ENCODE measurements at places on chromosomes 6 and 20.

GRCh38 chr20:20214757-20215275 is 153.1 kb upstream of the INSM1 start:
- DNase-seq = no peak

- no peak for DNase-seq
These were observed 85.1 kb downstream of the NCOA3 start for GRCh38 chr20:47586649-47587294.

DNA sequence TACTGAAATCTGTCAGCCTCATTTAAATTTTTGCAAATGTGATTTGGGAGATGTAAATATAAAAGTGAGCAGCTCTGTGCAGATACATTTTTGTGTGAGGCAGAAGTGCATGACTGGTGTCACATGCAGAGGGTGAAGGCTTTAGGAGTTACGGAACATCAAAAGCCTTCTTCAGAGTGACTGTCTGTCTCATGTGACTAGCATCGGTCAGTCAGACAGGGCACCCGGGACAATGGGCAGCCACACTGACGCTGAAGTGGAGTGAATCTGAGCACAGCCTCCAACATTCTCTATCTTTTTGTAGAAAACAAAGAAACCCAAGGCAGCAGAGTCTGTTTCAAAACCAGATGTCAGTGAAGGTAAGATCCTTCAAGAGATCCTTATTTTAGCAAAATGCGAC is 7.9 kb upstream of the FAM209A start:
- no peak for DNase-seq

DNA sequence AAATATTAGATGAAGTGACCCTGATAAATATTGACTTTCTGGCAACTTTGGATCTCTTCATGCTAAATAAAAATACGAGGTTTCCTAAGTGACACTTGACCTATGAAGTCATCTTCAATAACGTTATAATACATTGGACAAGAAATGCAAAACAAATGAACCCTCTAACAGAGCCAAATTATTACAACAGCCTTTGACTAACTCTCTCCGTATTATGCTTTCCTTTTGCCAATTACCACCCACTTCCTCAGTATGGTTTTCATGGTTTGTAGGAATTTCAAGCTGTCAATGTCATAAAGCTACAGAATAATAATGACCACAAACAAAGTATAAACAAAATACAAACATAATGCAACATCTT is 210.5 kb downstream of the MOXD1 start:
- DNase-seq = no peak

DNA sequence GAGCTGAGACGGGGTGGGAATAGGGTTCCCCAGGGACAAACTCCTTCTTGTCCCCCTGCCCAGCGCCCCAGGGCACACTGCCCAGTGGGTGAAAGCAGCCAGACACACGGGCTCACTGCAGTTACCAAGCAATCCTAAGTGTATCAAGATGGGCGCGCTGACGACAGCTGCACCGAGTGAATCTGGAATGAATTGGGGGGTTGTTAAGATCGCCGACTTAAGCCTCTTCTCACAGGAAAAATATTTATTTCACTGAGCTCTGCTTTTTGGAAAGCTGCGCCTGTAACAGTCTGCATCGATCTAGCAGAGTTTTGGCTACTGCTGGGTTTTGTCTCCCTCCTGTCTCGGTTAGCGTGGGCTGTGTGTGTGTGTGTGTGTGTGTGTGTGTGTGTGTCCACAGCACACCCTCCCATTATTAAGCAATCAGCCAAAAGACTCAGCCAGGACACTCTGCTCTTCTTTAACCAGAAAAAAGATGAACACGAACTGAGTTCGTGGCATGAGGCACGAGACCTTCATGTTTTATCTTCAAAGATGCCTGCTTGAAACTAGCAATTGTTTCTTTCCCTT is 35.9 kb downstream of the RIPOR3 start:
- DNase-seq = no peak

- peak; percentile 96 for DNase-seq
These were observed 40.1 kb downstream of the CYP24A1 start for GRCh38 chr20:54133434-54134427.

DNA sequence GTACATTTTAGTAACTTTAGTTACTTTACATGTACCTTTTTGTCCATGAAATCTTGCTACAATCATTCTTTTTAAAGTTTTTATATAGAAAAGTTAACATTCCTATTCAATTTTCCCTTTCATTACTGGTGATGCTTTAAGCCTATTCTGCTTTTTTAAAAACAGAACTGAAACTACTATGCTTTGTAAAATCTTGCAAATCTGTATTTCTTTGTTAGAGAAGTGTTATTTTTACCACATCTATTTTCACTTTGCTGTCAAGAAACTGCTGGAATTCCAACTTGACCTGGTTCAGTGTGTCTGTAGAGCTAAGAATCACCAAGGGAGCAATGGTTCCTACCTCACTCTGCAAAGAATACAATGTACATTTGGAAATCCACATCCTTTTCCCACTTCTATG is 21.8 kb upstream of the SAMD5 start:
- DNase-seq = no peak

DNA sequence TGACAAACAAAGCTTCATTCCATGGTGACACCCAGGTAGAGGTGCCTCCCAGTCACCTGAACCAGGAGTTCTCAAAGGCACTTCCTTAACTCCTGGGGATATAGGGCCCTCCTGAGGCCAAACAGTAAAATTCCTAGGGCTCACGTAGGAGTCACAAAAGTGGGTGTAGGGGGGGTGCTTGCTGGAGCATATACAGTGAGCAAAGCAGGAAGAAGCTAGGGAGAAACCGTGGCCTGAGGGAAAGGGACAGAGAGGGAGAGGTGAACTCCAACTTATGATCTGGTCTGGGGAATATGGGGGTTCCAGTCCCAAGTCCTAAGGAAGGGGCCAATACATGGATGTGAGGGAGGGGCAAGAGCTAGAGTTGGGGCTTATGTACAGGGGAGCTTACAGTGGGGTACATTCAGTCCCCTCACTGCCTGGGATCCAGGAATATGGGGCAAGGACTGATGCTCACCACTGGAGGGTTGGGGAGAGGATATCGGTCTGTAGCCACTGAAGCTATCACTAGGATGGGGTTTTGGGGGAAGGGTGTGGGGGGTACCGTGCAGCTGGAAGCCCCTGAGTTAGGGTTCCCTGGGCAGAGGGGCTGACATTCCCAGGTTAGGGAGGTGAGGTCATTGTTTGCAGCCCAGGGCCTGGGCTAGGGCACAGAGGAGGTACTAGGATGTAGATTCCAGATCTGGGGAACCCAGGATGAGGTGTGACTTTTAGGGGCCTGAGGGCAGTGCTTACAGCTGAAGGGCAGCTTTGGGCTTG is 950 bp downstream of the PEDS1 start:
- peak; percentile 38 for DNase-seq

GRCh38 chr20:50460608-50461267 is 49.4 kb upstream of the PTPN1 start:
- DNase-seq = peak; percentile 71

DNA sequence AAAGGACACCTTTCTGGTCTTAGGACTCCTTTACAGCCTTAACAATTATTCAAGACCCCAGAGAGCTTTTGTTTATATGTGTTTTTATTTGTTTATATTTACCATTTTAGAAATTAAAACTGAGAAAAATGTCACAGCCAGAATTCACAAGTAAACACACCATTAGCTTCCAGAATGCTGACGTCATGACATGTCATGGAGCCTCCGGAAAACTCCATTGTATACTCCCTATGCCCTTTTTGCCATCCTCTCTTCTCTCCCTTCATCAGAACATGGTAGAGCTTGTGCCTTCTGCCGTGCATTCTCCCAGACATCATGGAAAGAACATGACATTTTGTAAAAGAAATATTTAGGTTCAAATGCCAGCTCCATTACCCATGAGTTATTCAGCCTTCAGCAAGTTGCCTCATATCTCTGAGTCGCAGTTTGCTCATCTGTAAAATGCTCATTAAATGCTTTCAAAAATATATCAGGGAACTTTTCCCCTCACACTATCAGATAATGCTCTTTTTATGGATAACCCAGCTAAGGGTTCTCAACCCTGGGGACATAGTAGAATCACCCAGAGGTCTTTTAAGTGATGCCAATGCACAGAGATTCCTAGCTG is 27.8 kb downstream of the TNFAIP3 start:
- DNase-seq = peak; percentile 39

DNA sequence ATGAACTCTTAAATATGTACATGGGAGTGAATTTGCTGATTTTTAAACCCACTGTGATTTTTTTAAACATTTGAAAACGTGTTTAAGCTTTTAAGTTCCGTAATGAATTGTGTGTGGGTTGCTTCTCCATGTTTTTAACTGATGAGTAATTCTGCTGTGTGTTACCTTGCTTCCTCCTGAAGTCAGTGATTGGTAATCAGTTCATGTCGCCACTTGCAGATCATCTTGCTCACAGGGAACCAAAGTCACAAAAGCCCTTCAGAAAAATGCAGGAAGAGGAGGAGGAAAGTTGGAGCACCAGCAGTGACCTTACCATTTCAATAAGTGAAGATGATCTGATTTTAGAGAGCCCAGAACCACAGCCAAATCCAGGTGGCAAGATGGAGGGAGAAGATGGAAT is 36.7 kb downstream of the KIZ start:
- no peak for DNase-seq

DNA sequence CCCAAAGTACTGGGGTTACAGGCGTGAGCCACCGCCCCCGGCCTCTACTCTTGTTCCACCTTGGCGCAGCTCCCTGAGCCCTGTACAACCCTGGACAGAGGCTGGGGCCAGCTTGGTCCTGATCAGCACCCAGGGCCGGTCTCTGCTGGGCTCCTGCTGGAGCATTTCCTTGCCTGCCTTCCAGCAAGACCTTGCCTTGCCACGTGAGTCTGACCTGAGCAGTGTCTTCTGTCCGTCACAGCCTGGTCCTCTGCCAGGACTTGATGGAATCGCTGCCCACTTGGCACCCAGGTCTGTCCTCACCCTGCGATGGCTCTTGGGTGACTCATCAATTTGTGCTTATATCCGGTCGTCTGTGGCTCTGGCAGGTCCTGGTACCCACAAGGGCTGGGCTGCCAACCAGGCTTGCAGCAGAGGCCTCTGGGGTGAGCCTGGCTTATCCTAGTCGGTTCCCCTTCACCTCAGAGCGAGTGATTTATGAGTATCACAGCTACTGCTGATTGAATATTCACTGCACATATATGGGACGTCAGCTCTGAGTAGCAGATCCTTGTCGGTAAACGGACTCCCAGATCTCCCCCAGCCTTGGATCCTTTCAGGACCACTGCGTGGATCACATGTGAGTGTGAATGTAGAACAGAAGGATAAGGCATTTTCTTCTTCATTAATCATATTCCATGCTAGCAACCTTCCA is 10.1 kb upstream of the SULF2 start:
- peak; percentile 77 for DNase-seq

GRCh38 chr6:108510461-108511319 is 50.0 kb upstream of the FOXO3 start:
- no peak for DNase-seq

DNA sequence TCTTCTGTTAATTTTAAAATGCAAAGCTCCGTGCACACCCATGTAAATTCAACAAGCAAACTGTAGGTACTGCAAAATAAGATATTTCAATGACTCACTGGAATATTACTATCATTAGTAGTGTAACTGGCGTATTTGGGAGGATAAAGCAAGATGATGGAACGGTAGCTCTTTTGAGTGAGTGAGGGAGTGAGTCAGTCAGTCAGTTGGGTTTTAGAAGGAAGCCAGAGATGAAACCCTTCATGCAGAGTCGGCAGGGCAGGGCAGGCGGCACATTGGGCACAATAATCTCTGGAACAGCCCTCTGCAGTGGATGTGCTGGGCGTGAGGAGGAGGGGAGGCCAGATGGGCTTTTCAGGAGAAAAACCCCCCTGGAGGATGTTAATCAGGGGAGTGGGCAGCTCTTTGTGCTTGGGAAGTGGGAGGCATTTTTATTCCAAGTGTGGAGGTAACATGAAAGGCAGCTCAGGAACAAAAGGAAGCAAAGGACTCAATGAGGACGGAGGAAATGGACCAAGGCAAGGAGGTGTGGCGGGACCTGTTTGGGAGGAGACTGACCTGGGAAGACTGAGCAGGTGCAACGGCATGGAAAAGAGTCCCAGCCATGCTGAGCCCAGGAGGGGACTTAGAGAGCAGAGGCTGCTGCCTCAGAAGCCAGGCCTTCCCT is 171.2 kb downstream of the ZDHHC14 start:
- no peak for DNase-seq

GRCh38 chr6:135853227-135853626 is 1.7 kb downstream of the PDE7B start:
- DNase-seq = no peak

DNA sequence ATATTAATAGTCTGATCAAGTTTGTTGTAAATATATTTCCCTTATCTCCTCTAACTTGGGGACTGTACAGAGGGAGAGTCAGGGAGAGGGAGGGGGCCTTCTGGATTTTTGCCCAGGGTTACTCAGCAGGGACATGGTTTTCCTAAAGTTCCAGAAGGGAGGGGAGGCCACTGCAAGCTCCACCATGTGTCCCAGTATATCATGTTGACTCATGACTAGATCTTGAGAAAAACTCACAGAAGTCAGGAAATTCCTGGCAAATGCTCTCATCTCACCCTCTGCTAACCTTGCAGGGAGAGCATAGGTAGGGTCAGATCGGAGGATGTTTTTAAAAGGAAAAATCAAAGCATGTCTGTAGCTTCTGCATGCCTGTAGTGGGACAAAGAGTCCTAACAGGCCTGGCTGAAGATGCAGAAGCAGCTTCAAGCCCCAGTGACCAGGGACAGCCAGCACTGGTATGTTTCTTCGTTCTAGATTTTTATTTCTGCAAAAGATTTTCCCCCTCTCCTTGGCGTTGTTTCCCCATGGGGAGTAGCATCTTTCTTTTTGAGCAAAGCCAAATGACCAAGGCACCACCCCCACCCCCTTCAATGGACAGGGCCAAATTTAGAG is 272.9 kb upstream of the SUPT3H start:
- DNase-seq = peak; percentile 97

DNA sequence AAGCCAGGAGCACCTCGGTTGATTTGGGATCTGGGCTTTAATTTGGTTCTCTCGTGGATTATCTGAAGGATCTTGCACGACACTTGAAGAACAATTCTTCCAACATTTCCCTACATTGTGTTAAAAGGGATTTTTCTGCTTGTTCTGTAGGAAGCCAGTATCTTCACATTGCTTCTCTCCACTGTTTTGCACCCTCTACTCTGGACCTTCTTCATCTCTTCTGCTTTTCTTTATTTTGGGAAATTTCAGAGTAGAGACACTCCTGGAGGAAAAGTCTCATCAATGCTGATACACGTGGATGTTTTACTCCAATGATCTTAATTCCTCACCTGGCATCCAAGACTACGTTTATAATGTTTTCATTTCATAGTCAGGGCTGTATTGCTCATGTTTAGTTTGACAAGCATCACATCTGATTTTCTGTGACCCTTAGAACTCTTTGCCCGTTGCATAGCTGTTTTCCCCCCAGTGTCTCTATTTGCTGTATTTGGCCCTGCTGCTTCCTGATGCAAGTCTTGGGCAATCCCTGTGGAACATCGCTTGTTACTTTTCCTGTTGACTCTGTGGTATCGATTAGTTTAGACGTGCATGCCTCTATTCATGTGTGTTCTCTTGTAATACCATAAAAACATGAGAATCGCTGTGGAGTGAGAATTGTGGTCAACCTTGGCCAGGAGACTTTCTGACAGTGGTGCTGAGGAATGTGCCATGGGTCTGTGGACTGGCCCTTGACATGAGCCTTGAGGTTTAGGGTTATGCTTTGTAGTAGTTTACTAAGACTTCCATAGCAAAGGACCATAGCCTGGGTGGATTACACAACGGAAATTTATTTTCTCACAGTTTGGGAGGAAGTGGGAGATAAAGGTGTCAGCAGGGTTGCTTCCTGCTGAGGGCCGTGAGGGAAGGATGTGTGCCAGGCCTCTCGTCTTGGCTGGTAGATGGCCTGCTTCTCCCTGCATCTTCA is 12.5 kb downstream of the PLCB1 start:
- peak; percentile 21 for DNase-seq

- no peak for DNase-seq
These were observed 62.5 kb downstream of the CNKSR3 start for GRCh38 chr6:154447954-154448353.

GRCh38 chr6:128172752-128173682 is 272.2 kb upstream of the THEMIS start:
- no peak for DNase-seq

Measured in RCC 7860 (cell line).